ENCODE measurements at places on chromosomes 7 and 10. TPM values are rescaled to one million over a fixed set of nuclear protein-coding genes. Genes with fewer than 3 reads are reported as not detected.

EN2 gene
- not detected for total RNA-seq

GRCh38 chr7:51123322-51124019 lies 193.1 kb downstream of the COBL start:
- DNase-seq, result peak; percentile 95

- no peak for DNase-seq
Observed at GRCh38 chr10:96532523-96532922, 18.8 kb upstream of the TLL2 start.

ADAMTS14 gene
- 1.3 TPM for total RNA-seq

DNA sequence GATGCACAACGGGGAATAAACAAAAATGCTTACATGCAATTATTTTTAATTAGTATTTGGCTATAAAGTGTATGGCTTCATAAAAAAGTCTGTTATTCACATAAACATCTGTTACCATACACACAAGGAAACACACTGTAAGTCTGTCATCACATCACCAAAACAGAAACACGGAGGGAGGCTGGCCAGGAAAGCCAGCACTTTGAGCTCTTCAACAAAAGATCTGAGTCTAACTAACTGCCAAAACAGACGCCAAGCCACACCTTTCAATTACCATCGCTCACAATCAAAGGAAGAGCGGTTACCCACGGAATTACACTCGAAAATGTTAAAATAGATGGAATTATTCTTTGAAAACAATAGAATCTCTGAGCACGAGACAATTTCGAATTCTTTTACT lies 49.2 kb upstream of the MGMT start:
- DNase-seq, result no peak

DNA sequence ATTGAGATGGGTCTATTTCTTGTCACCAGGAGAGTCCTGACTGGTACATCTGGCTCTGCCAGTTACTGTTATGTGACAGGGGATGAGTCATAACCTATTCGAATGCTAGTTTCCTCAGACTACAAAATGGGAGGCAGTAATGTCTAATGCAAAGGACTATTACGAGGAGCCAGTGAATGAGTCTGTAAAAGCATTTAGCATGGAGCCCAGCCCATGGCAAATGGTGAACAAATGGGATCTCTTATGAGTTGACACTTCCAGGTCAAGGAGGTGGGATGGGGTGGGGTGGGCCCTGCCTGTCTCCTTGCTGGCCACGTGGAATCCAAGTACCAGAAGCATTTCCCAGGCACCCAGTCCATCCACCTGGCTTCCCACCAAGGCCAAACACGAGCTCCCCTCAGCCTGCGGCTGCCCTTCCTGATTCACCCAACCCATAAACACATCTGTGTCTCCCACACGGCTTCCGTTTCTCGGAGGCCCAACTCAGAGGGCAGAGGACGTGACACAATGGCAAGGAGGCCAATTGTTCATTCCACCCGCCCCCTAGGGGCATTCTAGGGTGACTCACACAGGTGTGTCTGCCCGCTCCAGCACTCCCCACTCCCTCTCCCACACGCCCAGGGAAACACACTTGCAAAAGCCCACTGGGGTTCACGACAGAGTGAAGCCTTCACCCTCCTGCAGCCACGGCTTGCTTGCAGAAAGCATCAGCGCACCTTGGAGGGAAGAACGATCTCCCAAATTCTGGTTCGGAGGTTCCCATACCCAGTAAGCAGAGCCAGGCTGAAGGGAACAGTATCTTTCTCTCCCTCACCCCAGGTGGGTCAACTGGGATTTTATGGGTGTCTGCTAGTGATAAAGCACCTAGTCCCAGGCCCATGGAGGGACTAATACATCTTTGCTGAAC lies 109.8 kb downstream of the SH3PXD2A start:
- no peak for DNase-seq

DNA sequence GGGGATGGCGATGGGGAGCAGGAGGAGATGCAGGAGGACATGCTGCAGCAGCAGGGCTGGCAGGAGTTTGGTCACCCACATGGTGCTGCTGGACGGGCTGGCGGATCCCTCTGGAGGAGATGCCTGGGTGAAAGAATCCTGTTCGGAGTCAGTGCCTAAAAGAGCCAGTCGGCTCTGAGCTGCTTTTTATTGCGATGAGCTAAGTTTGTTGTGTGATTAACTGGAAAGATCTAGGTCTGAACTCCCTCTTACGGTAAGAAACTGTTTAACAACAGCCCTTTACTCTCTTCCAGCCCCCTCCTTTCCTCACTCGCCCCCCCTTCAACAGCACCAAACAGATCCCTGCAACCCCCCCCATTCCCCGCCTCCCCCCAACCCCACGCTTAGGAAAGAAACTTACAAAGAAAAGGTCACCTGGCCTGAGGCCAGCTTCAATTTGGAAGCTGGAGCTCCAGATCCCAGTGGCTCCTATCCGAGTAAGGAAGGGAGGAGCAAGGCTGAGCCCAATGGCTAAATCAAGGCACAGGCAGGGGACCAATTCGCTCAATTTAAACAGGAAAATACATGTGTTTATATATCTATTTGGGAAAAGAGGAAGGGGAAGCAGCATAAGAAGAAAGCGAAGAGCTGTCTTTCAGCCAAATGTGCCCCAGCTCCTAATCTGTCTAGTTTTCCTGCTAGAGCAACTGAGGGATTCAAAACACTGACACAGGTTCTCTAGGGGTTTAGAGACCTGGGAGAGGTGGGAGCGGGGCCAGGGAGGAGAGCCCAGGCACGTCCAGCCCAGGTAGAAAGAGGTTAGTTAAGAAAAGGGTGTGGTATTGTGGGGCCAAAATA lies at the start of gene HGF:
Gene HGF, minus strand, starts transcription at position 157 of the 837 bp plus-strand sequence. Its CDS starts 76 bp downstream, at position 81.
- no peak for DNase-seq

SFRP5 gene
- total RNA-seq, result not detected

DNA sequence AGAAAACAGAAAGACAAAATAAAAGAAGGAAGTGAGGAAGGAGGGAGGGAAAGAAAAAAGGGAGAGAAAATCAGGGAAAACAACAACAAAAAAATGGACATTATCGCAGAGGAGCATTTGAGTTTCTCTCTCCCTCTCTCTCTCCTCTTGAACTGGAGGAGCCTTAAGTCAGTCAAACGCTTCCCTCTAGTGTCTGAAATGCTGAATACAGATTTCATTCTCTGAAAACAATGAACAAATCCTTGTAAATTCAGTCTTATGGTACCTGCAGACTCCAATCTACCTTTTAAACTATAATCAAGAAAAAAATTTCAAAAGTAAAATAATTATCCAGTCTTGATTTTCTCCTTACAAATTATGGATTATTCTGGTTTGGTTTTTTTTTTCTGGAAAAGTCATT lies 89.2 kb upstream of the PFKP start:
- DNase-seq, result no peak

GRCh38 chr10:133466683-133467275 lies 13.0 kb downstream of the SCART1 start:
- no peak for DNase-seq

PRF1 gene
- not detected for total RNA-seq

VIPR2 gene
- not detected for total RNA-seq
